ENCODE measurements at places on chromosomes 4 and X. TPM values are rescaled to one million over a fixed set of nuclear protein-coding genes. Genes with fewer than 3 reads are reported as not detected.

The TBC1D9 gene
- total RNA-seq = 23.7 TPM

The CPXCR1 gene
- not detected for total RNA-seq

- no peaks in the 10 kb centered on the region for H3K4me1 ChIP-seq
- no peak overlapping the region for H3K4me3 ChIP-seq
- no peak overlapping the region for H3K27ac ChIP-seq
- no peak for DNase-seq
Measured at GRCh38 chr4:82053396-82053795, 320.4 kb downstream of the HNRNPD start.

DNA sequence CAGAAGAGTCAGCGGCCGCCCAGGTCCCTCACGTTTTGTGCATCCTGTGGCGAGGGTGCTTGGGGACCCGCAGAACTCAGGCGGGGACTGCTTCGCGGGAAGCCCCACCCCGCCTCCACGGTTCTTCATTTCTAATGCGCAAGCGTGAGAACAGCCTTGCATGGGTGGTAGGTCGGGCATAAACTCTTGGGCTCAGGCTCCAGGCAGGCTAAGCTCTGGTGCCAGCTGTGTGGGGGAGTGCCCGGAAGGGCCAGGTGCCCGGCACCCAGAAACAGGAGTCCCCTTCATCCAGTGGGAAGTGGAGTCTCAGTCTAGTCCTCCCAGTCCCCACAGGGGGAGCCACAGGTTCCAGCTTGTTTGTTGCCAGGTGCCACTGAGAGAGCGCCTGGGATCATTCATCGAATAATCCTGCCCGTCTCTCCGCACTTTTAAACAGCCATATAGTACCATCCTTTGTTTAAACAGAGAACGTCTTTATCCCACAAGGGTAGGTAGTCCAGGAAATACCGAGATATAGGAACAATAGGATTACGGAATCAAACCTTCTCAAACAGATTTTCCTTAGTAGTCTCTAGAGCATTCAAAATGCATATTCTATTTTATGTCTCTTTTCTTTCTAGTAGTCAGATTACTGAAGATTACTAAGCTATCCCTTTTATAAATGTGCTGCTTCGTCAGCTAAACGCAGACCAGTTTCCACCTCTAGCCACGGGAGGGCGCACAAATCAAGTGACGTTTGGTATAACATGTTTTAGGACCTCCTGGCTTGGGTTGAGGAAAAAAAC is 12.7 kb upstream of the RBBP7 start:
- H3K4me1 ChIP-seq = no peaks in the 10 kb centered on the region
- H3K27me3 ChIP-seq = no peaks in the 10 kb centered on the region
- H3K36me3 ChIP-seq = no peaks in the 10 kb centered on the region
- peak; percentile 72 for DNase-seq
- peak overlapping the region; percentile 72 for H3K27ac ChIP-seq
- peak overlapping the region; percentile 53 for H3K4me3 ChIP-seq

DNA sequence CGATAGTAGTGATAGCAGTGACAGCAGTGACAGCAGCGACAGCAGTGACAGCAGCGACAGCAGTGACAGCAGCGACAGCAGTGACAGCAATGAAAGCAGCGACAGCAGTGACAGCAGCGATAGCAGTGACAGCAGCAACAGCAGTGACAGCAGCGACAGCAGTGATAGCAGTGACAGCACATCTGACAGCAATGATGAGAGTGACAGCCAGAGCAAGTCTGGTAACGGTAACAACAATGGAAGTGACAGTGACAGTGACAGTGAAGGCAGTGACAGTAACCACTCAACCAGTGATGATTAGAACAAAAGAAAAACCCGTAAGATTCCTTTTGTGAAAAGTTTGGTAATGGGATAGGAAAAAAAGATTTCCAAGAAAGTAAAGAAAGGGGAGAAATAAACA is 7.9 kb downstream of the DSPP start:
- H3K4me3 ChIP-seq = no peak overlapping the region
- H3K27me3 ChIP-seq = no peaks in the 10 kb centered on the region
- H3K36me3 ChIP-seq = no peaks in the 10 kb centered on the region
- no peak for DNase-seq
- no peak overlapping the region for H3K27ac ChIP-seq
- peaks cover 7% of the 10 kb centered on the region for H3K4me1 ChIP-seq

DNA sequence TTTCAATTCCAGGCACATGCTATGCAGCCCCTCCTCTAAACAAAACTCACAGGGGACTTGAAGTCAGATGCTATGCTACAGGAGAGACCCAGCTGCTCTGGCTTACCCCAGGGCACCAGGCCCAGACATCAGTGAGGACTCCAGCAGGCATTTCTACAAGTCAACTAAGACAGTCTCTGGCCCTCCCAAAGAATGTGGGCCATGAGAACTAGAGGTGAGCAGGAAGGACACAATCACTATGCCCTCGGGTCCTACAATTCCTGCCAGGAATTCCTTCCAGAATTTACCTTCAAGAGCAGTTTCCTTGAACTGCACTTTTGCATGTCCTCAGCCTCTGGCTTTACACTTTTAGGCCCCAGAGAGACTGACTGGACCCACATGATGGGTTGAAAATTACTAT is 17.4 kb downstream of the TMEM192 start:
- no peak overlapping the region for H3K27ac ChIP-seq
- H3K36me3 ChIP-seq = no peaks in the 10 kb centered on the region
- DNase-seq = no peak

GRCh38 chrX:83469551-83469950 is 38.5 kb upstream of the POU3F4 start:
- H3K4me1 ChIP-seq = no peaks in the 10 kb centered on the region
- no peak for DNase-seq
- H3K27ac ChIP-seq = no peak overlapping the region
- H3K36me3 ChIP-seq = no peaks in the 10 kb centered on the region

All from tibial nerve (tissue), 4 donors.